Stimulated activated effector memory CD8-positive, alpha-beta T cell treated with anti-CD3 and anti-CD28 coated beads, Interleukin-12 subunit alpha, Interleukin-12 subunit beta, amount 100 ng/mL, for 72 hours (primary cell): ENCODE measurements at places on chromosomes 5 and 9.

GRCh38 chr5:123800640-123801039 lies 288.7 kb downstream of the CSNK1G3 start:
- no peak for DNase-seq

GRCh38 chr5:218457-219291 lies 554 bp downstream of the SDHA start:
- DNase-seq, result peak; percentile 29

DNA sequence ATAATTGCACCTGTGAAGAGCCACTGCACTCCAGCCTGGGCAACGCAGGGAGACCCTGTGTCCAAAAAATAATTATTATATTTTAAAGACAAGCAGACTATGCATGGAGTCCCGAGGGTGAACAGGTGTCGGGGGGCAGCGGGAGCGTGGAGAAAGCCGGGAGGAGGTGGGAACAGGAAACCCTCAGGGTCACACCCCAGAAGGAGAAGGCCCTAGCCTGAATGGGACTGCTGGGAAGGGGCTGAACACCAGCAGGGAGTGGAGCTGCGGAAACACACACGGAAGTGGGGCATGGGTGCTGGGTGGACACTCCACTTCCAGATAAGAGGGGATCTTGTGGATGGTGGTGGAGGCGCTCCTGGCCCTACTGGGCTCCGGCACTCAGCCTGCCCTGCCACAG lies 12.8 kb downstream of the SURF6 start:
- DNase-seq, result no peak

DNA sequence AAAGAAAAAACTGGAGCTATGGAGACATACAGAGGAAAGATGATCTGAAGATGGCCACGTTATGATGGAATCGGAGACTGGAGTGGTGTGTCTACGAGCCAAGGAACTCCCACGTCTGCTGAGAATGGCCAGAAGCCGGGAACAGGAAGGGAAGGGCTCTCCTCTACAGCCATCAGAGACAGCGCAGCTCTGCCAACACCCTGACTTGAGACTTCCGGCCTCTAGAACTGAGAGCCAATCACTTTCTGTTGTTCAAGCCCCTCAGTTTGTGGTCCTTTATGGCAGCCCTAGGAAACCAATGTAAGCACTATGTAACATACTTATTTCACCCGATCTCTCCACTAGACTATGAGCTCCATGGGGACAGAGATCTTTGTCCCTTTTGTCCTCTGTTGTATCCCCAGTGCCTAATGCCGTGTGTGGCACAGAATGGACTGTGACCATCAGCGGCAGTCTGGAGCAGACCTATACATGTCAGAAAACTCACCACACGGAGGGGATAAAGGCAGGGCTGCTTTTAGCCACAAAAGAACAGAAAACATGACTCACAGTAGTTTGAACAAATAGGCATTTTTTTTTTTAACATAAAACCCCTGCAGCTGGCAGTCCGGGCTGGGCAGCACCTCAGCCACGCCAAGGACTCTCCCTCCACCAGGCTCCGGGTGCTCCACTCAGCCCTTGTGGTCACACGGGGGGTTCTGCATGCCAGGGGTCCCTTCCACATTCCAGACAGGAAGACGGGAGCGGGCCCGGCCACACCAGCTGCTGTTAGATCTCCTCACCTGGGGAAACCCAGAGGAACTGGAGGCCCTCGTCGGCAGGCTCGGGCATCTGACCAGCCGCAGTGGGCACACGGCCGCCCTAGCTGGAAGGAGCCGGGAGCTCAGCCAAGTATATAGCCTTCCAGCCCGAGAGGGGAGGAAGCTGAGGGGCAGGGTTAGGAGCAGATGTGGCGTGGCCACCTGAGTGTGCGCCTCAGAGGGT lies 16.1 kb upstream of the MXD3 start:
- no peak for DNase-seq

DNA sequence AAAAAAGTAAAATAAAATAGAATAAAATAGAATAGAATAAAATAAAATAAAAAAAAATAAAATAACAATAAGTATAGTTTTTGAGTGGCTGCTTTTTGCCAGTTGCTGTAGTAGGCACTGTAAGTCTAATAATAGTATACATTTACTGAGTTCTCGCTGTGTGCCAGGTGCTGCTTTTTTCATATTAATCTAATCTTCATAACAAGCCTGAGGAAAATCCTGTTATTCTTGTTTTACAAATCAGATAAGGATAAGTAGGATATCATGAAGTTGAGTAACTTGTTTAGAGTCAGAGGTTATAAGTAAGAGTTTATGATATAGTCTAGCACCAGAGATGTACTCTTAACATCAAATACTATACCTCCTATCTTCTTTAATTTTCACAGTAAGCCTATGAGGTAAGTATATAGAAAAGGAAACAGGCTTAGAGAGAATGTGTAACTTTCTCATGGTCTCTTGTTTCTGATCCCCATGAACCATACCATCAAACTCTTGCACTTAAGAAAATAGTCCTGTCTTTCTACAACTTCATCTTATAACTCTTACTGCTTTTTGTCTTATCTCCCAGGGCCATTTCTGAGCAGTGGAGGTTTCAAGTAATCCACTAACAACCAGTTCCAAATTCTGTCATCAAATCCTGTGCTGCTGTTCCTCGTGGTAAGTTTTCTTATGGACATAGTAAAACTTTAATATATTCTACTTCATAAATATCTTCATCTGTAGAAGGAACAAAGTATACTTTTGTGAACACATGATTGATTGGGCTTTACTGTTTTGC lies 18.7 kb downstream of the RMI1 start:
- no peak for DNase-seq

DNA sequence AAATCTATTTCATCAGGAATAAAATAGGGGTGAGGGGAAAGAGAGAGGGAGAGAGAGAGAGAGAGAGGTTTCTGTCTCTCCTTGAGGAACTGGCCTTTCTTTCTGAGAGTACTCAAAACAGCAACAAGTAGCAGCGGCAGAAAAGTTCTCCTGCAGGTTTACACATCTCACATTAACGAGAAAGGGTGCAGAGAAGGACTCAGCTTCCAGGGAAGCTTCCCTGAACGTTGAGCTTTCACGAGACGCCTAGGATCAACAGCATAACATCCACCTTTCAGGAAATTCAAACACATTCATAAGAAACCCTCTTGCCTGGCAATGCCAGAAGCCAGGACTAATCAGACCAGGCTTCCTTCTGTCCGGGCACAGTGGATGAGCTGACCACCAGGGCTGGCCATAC lies 162.9 kb downstream of the ZDHHC21 start:
- no peak for DNase-seq

- DNase-seq, result no peak
These were observed 20.2 kb downstream of the ARSB start for GRCh38 chr5:78964889-78965288.

GRCh38 chr9:110021891-110022290 lies 186.1 kb downstream of the C9orf152 start:
- DNase-seq, result no peak

DNA sequence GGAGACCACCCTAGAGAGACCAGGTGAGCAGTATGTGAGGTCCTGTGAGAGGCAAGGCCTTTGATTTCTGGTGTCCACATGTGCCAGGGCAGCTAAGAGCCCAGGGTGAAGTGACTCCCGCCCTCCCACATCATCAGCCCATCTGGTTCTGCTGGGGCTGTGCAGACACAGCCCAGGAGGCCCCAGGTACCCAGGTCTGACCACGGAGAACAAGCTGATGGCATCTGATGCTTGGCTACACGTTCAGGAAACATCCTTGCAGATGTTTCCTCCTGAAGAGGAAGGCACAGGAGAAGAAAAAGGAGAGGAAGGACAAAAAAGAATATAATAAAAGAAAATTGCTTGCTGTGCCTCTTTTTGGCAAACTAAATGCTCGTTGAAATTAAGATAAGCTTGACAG lies 225.8 kb downstream of the PAX5 start:
- DNase-seq, result no peak

- no peak for DNase-seq
These were observed 52.1 kb upstream of the CCNG1 start for GRCh38 chr5:163385271-163385670.

GRCh38 chr5:170109059-170110031 lies 3.6 kb downstream of the FOXI1 start:
- no peak for DNase-seq

GRCh38 chr5:165304193-165304827 lies 1798.9 kb downstream of the MAT2B start:
- DNase-seq, result no peak

DNA sequence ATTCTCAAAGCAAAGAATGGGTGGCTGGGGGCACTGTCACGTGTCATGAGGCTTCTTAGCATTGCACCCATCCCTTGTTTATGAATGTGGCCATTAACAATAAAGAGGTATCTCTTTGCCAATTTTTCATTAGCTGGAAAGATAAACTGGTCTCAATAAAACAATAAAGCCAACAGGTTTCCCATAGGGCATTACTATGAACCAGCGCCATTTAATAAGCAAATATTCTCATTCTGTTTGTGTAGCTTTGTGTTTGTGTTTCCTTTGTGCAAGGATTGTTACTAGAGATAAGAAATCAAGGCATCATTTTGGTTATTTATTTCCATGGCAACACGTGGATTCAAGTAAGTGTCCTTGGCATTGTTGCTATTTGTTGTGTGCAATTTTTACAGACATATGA lies 37.6 kb upstream of the CAST start:
- no peak for DNase-seq

DNA sequence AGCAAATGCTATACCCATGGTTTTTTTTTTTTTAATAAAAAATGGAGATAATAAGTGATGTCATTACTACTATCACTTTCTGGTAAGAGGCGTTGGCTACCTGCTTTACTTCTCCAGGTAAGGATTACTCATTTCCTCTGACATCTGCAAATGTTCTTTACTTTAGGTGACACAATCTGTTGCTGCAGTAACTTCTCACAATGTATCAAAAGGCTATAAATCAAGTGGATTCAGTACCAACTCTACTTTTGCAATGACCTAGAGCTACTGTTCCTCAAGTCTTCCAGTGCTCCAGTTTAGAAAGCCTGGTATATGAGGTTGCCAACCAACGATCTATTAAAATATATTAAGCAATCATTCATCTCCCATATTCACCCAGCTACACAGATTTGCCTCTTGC lies 129.1 kb downstream of the PLK2 start:
- DNase-seq, result no peak

DNA sequence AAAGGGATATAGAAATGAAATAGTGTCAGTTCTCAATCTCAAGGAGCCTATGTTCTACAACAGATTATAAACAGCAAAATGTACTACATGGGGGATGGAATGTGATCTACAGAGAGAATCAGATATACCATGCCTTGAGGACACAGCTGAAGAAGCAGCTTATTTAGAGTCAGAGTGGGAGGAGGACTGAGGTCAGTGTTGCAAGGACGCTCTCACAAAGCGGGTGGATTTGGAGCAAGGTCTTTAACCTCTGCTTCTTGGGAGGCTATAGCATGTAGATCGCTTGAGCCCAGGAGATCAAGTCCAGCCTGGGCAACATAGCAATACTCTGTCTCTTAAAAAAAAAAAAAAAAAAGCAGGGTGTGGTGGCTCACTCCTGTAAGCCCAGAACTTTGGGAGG lies 32.8 kb upstream of the PLIN2 start:
- DNase-seq, result no peak

- DNase-seq, result no peak
These were observed 11.2 kb upstream of the ENC1 start for GRCh38 chr5:74651710-74652109.
